ENCODE measurements at places on chromosomes 11 and 22.

- no peak for DNase-seq
Observed at GRCh38 chr11:28086569-28086968, 21.4 kb downstream of the KIF18A start.

DNA sequence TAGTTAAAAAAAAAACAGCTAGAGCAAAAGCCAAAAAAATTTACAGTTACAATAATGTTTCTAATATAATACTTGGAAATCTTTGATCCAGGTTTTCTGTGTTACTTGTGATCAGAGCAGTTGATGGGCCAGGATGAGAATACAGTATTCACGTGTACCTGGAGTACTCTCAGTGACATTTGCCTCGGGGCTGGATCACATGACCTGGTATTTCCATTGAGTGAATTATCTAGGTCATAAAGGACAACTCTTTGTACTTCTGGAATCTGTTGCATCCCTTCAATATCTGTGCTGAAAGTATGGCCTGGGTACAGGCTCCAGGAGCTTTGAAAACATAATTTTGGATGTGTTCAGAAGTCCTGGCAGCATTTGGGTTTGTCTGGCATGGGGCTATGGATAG lies 93.5 kb downstream of the GRAMD1B start:
- no peak for DNase-seq

GRCh38 chr11:125272092-125272491 lies 107.5 kb downstream of the PKNOX2 start:
- no peak for DNase-seq

GRCh38 chr22:36612458-36612857 lies 83.5 kb upstream of the EIF3D start:
- DNase-seq = no peak

GRCh38 chr22:34861787-34862186 lies 204.2 kb upstream of the ISX start:
- no peak for DNase-seq

- DNase-seq = no peak
Observed at GRCh38 chr22:47594836-47595521, 832.5 kb downstream of the TBC1D22A start.

DNA sequence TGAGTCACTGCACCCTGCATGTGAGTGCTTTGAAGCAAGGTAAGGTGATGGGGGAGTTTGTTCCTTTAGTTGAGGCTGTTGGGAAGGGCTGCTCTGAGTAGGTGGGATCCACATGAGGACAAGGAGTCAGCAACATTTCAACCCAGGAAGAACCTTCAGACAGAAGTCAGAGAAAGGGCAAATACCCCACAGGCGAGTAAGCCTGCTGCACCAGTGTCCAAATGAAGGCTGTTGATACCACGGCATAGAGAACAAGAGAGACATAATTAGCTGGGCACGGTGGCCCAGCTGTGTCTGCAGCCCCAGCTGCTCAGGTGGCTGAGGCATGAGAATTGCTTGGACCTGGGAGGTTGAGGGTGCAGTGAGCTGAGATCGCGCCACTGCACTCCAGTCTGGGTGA lies 54.3 kb upstream of the CLMP start:
- no peak for DNase-seq

- no peak for DNase-seq
Observed at GRCh38 chr11:119995730-119996491, 142.0 kb downstream of the TRIM29 start.

- peak; percentile 98 for DNase-seq
Observed at GRCh38 chr11:121466063-121466794, 13.5 kb upstream of the SORL1-AS1 start.

- no peak for DNase-seq
Observed at GRCh38 chr11:112392904-112393303, 132.2 kb upstream of the PLET1 start.

GRCh38 chr22:33035272-33035863 lies 22.8 kb downstream of the SYN3 start:
- DNase-seq = no peak

DNA sequence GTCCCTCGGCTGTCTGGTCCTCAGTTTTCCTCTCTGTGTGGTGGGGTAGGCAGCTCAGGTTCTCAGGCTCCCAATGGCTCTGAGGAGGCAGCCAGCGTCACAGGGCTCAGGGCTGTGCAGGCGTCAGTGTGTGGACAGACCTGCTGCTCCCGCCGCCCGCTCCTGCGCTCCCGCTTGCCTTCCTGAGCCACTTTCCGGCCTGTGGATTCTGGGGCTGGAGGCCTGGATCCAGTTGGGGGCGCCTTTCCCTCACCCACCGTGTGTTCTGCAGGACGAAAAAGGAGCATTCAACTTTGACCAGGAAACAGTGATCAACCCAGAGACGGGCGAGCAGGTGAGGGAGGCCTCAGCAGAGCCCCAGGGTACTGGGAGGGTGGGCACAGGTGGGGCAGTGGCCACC lies 14.7 kb downstream of the DPP3 start:
- no peak for DNase-seq

DNA sequence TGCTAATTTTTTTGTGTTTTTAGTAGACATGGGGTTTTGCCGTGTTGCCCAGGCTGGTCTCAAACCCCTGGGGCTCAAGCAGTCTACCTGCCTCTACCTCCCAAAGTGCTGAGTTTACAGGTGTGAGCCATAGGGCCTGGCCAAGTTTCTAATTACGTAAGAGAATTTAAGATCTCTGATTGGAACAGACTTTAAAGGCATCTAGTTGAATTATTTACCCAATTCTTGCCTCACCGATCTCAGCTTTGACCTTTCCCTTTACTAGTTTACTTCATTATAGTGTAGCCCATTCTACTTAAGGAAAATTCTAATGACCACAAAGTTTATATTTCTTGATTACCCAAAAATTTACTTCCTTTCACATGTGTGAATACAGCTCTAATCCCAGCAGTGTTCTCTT lies 81.6 kb downstream of the YAP1 start:
- no peak for DNase-seq

GRCh38 chr11:64316672-64317324 lies 561 bp downstream of the TRMT112 start:
- DNase-seq = no peak
